PC-9 (cell line): ENCODE measurements at places on chromosomes 5 and 9. TPM values are rescaled to one million over a fixed set of nuclear protein-coding genes. Genes with fewer than 3 reads are reported as not detected.

The MZB1 gene
- 0.50 and 0.52 TPM in 2 replicates for total RNA-seq

- DNase-seq: no peak
- H3K36me3 ChIP-seq: no peaks in the 10 kb centered on the region
- H3K4me1 ChIP-seq: no peaks in the 10 kb centered on the region
Measured at GRCh38 chr5:60177596-60177995, 284.1 kb upstream of the PDE4D start.

DNA sequence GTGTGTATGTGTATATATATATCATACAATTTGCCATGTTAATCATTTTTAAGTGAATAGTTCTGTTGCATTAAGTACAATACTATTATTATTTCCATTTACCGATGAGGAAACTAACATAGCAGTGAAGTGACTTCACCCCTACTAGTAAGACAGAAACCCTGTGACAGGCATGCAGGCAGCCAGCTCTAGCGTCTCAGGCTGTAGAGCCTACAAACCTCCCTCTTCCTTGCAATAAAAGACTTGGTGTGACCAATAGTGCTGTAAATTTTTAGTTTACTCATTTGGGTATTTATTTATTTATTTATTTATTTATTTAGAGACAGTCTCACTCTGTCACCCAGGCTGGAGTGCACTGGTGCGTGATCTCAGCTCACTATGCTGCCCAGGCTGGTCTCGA, 24.7 kb downstream of the FNBP1 start:
- peaks cover 27% of the 10 kb centered on the region for H3K4me1 ChIP-seq
- no peaks in the 10 kb centered on the region for H3K27me3 ChIP-seq
- no peak for DNase-seq
- no peaks in the 10 kb centered on the region for H3K36me3 ChIP-seq

GRCh38 chr9:133048595-133048994, 13.2 kb upstream of the CEL start:
- no peak overlapping the region for H3K4me3 ChIP-seq
- H3K36me3 ChIP-seq: no peaks in the 10 kb centered on the region
- H3K27me3 ChIP-seq: no peaks in the 10 kb centered on the region
- no peaks in the 10 kb centered on the region for H3K4me1 ChIP-seq
- DNase-seq: no peak
